Fibroblast of skin of scalp (primary cell): ENCODE measurements at places on chromosomes 12 and 14.
A peak's percentile ranks its signal among the peaks of the same experiment; 100 is the strongest.

DNA sequence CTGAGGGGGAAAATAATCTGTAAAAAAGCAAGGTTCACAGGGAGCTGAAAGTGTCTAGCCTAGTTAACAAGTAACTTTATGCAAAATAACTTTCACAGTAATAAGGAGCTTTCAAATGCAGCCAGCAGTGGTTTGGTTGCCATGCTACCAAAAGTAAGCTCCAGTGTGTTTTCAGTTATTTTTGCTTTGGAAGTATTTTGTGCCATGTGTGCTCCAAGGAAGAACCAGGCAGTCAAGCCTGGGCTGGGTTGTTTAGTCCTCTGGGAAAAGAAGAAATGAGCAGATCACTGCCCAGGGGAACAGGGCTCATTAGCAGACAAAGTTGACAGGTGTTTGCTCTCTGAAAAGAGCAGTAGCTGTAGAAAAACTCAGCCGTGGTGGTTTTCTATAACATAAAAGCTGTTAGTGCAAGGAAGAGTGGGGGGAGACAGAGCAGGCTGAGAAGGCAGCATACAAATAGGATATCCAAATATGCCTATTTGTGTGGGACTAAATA, 92.8 kb upstream of the TMTC2 start:
- DNase-seq = no peak

- DNase-seq = no peak
These were observed 5.8 kb downstream of the VRK1 start for GRCh38 chr14:96802963-96803362.

GRCh38 chr14:104883681-104884361, 18.8 kb downstream of the CEP170B start:
- DNase-seq = no peak

DNA sequence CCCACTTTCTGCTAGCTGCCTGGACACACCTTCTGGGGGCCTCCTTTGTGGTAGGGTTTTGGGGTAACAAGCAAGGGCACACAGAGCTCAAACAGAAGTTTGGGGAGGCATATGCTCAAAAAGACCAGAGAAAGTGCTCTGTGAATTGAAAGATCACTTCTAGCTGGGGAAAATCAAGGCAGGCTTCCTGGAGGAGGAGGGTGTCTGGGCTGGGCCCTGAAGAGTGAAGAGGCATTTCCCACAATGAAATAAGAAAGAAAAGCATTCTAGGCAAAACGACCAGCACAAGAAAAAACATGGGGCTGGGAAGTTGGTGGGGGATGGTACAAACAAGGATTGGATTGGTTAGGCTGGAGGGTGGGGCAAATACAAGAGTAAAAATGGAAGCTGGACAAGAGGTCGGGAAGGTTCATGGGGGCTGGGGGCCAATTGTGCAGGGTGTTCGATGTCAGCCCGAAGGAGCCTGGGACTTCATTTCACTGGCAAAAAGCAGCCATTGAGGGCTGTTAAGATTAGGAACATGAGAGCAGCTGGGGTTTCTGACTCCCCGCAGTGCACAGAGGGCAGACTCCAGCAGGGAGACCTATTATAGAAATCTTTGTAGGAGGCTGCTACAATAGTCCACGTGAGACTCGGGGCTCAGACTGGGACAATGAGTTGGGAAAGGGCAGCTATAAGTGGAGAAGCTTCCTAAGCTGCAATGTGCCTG, 51.5 kb upstream of the CMKLR1 start:
- DNase-seq = no peak

DNA sequence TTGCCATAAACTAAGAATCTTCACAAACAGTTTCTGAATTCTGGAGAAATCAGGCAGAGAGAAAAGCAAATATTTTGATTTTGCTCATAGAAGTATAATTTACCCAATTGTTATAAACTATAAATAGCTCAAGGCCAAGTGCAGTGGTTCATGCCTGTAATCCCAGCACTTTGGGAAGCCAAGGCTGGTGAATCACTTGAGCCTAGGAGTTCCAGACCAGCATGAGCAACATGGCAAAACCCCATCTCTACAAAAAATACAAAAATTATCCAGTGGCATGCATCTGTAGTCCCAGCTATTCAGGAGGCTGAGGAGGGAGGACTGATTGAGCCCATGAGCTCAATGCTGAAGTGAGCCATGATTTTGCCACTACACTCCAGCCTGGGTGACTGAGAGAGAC, 19.6 kb upstream of the MMP19 start:
- DNase-seq = peak; percentile 33

DNA sequence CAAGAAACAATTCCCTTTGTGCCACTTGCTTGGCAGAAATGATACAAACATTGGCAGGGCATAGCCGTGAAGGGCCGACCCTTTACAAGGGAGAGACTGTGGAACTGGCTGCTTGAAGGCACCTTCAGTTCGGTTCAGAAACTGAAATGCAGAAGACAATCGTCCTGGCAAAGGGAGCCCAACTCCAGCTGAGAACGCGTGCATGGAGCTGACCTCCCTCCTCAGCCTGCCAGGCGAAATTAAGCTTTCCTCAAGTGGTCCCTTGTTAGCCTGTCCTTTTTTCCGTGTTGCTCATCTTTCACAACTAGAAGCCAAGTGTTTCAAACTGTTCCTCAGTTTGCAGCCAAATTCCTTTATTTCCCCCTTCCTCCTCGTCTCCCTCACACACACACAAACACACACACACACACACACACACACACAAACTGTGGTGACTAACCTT, 8.1 kb downstream of the LGR5 start:
- no peak for DNase-seq

DNA sequence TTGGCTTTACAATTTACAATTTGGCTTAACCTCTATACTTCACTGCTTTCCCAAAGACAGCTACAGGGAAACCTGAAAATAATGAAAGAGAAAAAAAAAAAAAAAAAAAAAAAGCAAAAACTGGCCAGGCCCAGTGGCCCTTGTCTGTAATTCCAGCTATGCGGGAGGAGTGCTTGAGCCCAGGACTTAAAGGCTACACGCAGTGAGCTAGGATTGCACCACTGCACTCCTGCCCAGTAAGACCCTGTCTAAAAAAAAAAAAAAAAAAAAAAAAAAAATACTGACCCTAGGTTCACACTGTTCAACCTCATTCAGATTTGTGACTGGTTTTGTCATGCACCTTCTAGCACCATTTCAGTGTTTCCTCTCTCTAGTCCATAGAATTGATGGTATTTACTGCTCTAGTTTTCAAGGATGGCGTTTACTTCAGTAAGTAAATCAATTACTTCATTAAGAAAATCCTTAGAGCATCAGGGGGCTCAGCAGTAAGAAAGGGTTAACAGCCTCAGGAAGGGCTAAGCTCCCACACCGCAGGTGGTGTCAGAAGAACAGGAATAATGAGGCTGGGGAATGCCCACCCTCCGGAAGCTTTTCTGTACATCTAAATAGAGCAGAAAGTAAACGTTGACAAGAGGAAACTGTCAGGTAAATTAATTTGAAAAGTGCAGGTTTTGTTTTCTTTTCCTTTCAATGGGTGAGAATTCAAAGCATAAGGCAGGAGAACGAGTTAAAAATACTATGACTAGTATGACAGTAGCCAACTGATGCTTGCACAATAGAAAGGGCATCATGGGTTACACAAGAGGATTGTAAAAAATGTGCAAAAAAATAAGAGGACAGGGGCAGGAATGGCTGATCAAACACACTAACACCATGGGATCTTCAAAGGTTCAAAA, 115.0 kb upstream of the MDM1 start:
- DNase-seq = no peak

GRCh38 chr12:43965899-43966298, 130.0 kb downstream of the TMEM117 start:
- DNase-seq = no peak

DNA sequence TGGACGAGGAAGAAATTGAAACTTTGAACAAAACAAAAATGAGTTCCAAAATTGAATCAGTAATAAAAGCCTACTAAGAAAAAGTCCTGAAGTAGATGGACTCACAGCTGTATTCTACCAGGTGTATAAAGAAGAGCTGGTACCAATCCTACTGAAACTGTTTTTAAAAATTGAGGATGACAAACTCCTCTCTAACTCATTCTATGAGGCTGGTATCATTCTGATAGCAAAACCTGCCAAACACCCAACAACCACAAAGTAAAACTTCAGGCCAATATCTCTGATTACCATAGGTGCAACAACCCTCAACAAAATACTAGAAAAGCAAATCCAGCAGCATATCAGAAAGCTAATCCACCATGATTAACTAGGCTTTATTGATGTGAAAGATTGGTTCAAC, 33.9 kb upstream of the LDHB start:
- no peak for DNase-seq

DNA sequence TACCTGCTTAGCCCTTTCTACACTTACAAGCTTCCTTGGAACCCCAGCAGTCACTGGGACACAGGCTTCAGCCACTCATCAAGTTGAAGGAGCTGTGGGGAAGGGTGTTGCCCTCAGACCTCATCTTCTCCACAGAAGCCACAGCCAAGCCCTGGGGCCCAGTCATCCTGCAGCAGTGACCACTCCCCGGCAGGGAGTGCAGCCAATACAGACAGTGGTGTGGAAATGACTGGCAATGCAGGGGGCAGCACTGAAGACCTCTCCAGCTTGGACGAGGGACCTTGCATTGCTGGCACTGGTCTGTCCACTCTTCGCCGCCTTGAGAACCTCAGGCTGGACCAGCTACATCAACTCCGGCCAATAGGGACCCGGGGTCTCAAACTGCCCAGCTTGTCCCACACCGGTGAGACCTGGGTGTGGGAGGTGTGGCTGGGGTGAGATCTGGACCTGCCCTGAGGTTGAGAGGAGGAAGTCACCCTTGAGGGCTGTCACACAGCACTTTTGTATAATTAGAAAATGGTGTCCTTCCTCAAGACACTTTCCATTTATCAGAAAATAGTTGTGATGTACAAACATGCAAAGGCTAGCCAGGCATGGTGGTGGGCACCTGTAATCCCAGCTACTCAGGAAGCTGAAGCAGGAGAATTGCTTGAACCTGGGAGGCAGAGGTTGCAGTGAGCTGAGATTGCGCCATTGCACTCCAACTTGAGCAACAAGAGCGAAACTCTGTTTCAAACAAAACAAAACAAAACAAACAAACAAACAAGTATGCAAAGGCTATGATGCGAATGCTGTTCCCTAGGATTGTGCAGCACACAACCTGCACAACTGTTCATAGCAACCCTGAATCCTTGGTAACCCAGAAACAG, 9.9 kb downstream of the GLI1 start:
- no peak for DNase-seq

DNA sequence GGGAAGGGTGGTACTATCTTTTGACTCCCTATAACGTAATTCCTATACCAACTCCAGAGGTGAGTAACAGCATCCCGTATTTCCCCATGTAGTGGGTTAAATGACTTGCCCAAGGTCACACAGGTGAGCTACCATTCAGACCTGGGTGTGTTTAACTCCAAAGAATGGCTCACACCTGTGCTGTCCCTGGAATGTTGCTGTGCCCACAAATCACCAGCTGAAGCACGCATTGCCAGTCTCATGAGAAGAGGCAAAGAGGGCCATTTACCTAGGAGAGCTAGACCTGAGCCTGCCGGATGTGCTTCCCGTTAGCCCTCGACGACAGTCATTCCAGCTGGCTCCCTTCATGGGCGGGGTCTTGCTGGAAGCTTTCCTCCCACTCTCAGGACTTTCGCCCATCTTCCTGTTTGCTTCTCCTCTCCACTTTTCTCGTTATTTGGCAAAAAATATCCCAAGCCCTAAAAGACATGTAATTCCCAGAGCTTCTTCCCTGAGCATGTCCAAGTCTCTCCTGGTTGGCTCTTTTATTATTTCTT, 106.6 kb upstream of the VASH1 start:
- DNase-seq = no peak

GRCh38 chr12:20469756-20470155, 101.4 kb downstream of the PDE3A start:
- DNase-seq = no peak

GRCh38 chr12:49502590-49502989, 36.2 kb upstream of the KCNH3 start:
- peak; percentile 33 for DNase-seq

DNA sequence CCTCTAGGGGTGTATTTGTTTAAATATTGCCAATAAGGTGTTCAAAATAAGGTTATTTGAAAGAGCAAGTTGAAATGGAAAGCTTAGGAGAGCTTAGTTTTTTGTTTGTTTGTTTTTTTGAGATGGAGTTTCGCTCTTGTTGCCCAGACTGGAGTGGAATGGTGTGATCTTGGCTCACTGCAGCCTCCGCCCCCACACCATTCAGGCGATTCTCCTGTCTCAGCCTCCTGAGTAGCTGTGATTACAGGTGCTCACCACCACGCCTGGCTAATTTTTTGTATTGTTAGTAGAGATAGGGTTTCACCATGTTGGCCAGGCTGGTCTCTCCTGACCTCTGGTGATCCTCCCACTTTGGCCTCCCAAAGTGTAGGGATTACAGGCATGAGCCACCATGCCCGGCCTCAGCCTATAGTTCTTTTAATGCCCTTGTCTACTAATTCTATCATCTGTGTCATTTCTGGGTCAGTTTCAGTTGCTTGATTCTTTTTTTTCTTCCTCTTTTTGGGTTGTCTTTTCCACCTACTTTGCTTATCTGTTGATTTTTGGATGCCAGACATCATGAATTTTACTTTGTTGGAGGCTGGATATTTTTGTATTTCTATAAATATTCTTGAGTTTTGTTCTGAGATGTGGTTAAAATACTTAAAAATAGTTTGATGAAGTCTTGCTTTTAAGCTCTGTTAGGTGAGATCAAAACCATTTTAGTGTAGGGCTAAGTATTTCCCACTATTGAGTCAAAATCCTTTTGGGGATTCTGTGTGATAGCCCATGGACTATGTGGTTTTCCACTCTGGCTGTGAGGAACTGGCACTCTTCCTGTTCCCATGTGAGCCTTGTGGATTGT, 18.7 kb downstream of the RCOR1 start:
- peak; percentile 14 for DNase-seq

DNA sequence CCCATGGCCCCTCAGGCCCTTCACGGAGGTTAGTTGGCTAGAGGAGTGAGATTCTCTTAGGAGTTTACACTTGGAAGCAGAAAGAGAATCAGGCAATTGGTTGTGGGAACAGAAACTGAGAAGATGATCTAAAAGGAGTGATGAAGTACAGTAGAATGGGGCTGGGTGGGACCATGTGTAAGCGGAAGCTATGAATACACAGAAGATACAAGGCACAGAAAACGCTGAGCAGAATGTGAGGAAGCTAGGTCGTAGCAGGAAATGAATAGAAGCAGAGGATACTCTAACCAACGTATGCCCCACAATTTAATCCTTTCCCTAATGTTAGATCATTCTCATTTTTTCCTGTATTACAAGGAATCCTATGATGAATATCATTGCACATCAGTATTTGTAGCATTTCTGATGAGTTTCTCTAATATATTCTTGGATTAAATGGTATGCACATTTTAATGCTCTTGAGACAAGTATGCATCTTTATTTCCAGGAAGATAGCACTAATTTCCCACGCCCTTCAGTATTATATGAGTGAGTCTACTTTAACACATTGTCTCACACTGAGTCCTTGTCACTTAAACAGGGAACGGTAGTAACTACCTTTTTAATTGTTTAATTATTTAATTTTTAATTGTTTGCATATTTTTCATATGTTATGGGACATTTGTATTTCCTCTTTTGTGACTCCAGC, 273.2 kb downstream of the APAF1 start:
- DNase-seq = no peak
